ENCODE measurements at places on chromosomes 7 and 10.

- no peak for DNase-seq
Measured at GRCh38 chr7:131186816-131187215, 140.9 kb upstream of the MKLN1 start.

GRCh38 chr10:79243181-79244067 lies 103.8 kb upstream of the PPIF start:
- DNase-seq: peak; percentile 87

- DNase-seq: no peak
Measured at GRCh38 chr7:130481898-130482297, 10.0 kb upstream of the MEST start.

DNA sequence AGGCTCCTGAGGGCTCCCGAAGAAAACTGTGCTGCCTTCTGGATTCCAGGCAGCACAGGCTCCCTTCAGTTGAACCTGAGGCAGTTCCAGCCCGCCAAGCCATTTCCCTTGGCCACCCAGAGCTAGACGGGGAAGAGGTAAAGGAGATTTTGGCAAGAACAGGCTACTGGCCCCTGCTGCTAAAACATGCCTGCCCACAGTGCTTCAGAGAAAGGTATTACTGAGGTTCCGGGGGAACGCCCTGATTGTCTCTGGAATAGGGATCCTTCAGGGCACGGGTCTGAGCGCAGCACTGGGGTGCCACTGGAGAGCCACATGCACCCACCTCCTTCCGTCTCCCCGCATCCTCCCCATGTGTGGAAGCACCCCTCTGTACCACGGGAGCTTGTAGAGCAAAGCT lies 247.4 kb downstream of the BAMBI start:
- no peak for DNase-seq

GRCh38 chr7:26332698-26333097 lies 41.0 kb downstream of the SNX10 start:
- no peak for DNase-seq

GRCh38 chr7:111290419-111290818 lies 199.5 kb downstream of the LRRN3 start:
- DNase-seq: no peak
